ENCODE measurements at places on chromosomes 2 and 18.

- no peak for DNase-seq
Measured at GRCh38 chr2:220341014-220341413, 713.6 kb downstream of the SLC4A3 start.

- no peak for DNase-seq
Measured at GRCh38 chr2:171478345-171478744, 43.9 kb upstream of the CYBRD1 start.

- no peak for DNase-seq
Measured at GRCh38 chr2:172768401-172768800, 32.8 kb downstream of the RAPGEF4 start.

- no peak for DNase-seq
Measured at GRCh38 chr18:71707400-71707799, 836.7 kb downstream of the CBLN2 start.

- no peak for DNase-seq
Measured at GRCh38 chr2:201344663-201345366, 12.3 kb downstream of the FLACC1 start.

DNA sequence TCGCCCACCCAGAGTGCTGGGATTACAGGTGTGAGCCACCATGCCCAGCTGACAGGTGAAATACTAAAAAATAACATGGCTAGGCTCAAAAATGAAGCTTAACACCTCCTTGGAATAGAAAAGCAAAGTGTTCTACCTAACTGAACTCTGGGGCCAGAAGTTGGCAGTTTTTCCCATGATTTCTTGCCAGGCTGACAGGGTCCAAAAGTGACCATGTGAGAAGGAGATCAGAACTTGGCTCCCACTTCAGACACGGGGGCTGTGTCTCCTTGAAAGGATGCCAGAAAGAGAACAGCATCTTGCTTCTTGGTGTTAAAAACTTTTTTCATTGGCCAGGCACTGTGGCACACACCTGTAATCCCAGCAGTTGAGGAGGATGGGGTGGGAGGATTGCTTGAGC lies 47.0 kb downstream of the BMPR2 start:
- DNase-seq: no peak

- no peak for DNase-seq
Measured at GRCh38 chr2:236981701-236982485, 103.8 kb upstream of the COPS8 start.

GRCh38 chr2:168896783-168897182 lies 4.3 kb upstream of the G6PC2 start:
- DNase-seq: no peak

GRCh38 chr2:27977731-27978312 lies 87.3 kb downstream of the BABAM2 start:
- no peak for DNase-seq
